ENCODE measurements at places on chromosomes 3 and 15.

DNA sequence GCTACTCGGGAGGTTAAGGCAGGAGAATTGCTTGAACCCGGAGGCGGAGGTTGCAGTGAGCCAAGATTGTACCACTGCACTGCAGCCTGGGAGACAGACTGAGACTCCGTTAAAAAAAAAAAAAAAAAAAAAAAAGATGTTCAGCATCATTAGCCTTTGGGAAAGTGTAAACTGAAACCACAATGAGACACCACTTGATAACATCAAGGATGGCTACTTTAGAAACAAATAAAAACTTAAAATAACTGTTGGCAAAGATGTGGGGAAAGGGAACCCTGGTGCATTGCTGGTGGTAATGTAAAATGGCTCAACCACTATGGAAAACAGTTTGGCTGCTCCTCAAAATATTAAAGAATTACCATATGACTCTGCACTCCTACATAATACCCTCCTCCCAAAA, 1.9 kb downstream of the LEO1 start:
- DNase-seq: no peak

DNA sequence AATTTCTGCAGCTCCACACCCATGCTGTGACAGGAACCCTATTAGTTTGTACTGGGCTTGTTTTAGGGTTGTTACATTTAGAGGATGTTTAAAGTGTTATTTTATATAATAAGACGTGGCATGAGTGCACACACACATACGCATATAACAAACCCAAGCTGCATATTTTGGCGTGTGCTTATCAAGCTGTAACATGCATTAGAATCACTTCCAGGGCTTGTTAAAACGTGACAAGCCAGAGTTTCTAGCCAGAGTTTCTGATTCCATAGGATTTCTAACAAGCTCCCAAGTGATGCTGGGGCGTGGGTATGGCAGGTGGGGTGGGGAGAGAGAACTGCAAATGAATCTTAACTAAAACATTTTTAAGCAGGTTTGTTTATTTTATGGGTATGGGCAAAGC, 17.4 kb downstream of the ONECUT1 start:
- DNase-seq: no peak

DNA sequence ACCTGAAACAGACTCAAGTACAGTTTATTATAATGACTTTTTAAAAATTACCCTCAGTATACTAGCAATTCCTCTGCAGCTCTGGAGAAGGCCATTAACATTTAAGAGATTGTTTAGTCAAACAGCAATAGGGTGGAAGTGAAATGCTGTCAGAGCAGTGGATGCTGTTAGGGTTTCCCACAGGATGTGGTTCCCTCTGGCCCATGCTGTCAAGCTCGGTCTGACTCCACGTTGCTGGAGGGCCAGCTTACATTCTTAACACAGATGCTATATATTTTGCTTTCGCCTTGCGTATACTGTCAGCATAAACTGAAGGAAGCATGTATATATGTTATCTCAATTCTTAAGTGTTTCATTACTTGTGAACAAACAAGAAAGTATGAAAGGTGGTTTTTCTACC, 231.1 kb upstream of the COL8A1 start:
- DNase-seq: no peak

- DNase-seq: no peak
Measured at GRCh38 chr3:61889259-61889658, 327.9 kb downstream of the PTPRG start.

- DNase-seq: no peak
Measured at GRCh38 chr3:121793078-121793477, 41.8 kb downstream of the IQCB1 start.

DNA sequence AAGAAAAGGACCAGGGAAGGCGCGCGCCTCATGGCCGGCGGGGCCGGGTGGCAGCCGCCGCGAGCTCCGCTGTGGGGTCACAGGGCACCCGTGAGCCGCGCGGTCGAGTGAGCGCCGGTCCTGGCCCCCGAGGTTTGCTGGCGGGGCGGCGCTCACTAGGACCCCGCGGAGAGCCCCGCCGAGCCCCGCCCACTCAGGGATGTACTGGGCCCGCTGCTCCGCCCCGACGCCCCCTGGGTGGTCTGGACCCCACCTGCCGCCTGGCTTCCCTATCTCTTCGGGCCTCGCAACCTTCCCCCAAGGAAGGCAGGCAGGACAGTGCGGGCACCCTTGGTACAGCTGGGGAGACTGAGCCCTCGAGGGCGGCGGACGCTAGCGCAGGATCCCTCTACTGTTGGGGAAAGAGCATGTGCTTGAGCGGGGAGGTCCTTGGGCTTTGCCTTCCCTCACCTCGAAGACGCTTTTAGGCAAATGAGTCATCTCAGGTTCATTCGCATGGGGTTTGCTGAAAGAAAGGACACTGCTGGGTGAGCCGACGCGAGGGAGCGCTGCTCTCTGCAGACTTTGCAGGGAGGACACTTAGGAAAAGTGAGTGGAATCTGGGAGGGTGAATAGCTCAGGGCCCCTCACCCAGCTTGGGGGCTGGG, at the start of gene CHRNB4:
Gene CHRNB4 (minus strand): TSS at position 109 of the 647 bp plus-strand sequence. CDS start 77 bp downstream, at position 32.
- peak; percentile 62 for DNase-seq

DNA sequence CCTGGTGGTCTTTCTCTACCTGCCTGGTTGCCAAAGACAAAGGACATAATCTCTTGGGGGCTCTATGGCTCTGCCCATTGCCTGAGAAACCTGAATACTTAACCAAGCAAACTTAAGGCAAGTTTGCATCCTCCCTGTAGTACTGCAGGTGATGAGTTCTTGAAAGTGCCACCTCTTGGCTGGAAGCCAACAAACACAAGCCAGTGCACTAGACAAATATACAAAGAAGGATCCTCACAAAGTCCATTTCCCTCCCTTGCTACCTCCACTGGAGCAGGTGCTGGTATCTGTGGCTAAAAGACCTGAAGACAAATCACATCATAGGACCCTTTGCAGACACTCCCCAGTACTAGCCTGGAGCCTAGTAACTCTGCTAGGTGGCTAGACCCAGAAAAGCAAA, 772.3 kb downstream of the SI start:
- no peak for DNase-seq

DNA sequence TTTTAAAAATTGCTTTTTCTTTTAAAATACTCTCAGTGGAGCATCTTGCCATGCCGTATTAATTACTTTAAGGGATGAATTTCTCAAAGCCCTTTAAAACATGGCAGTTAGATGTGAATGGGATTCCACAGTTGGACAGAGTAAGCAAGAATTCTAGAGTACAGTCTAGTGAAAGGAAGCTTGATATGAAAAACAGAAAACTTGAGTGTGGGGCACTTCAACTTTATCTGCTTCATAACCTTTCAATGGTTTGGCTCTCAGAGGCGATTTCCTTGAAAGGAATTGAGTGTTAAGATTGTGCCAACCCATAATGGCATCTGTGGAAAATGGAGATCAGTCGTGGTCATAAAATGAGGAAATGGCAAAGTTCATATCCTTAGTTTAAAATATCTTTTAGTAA, 127.7 kb upstream of the SAMMSON start:
- no peak for DNase-seq

DNA sequence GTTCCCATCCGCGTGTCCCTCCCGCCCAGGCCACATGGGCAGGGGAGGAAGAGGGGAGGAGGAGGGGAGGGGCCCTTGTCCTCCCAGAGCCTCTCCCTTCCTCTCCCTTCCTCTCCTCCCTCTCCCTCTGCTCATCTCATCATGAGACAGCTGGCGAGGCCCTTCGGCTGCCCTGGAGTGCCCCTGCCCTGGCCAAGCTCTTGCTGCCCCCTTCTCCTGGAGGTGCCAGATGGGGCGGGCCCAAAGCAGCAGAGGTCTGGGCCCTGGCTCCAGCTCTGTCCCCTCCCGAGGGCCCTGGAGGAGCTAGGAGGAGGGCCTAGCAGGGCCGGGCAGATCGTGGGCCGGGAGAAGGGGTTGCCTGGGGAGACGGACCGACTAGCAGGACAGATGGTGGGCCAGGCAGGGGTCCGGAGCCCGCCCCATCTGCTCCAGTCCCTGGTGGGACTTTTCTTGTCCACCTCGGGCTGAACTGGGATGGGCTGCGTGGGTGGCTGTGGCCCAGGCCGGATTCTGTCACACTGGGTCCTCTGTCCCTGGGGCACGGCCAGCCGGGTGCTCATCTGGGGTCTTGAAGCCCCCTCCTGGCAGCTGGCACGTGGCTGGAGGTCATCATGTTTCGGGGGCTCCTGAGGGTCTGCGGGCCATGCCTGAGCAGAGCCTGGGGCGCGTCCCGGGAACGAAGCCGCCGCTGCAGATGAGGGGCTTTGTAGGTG, 183.4 kb downstream of the GOLGA6L6 start:
- DNase-seq: no peak

- DNase-seq: no peak
Measured at GRCh38 chr15:96849271-96849900, 518.9 kb downstream of the NR2F2 start.

- no peak for DNase-seq
Measured at GRCh38 chr15:85414037-85414436, 33.6 kb downstream of the AKAP13 start.

DNA sequence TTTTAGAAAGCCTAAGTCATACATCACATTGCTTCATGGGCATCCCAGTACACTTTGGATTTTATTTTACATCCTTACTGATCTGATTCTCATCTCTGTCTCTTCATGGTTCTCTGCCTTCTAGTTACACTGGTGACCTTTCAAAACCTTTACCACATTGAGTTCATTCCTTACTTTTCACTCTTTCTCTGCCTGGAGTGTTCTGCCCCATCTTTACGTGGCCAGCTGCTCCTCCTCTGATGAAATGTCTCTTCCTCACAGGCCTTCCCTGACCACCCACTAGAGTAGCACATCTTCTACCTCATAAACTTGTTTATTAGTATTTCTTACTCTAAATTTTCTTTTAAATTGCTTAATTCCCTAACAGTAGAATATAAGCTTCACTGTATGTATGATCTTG, 17.7 kb downstream of the CTNNB1 start:
- DNase-seq: no peak

- DNase-seq: peak; percentile 75
Measured at GRCh38 chr15:39919748-39920509, at the start of gene GPR176. Gene GPR176 (minus strand): TSS chr15:39920266. CDS start chr15:39920026, 240 bp downstream.

DNA sequence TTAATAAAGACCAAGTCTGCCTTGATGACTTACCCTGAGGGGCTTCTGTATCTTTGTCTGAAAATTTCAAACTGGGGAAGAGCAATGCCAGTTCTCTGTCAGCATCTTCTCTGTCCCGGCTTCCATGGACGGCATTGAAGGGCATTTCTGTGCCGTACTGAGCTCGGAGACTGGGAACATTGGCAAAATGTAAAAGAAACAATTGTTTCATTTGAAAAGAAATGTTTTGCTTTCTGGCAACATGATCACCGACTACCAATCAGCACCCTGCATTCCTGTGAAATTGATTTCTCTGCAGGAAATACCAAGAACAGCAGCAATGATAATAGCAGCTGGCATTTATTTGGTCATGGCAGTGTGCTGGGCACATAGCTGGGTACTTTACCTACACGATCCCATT, 26.2 kb downstream of the NME9 start:
- no peak for DNase-seq

GRCh38 chr3:194688946-194689345, 3.3 kb downstream of the FAM43A start:
- no peak for DNase-seq

- DNase-seq: peak; percentile 48
Measured at GRCh38 chr15:42726114-42726513, 10.8 kb downstream of the CDAN1 start.

GRCh38 chr3:182728238-182728637, 65.1 kb upstream of the ATP11B start:
- no peak for DNase-seq

DNA sequence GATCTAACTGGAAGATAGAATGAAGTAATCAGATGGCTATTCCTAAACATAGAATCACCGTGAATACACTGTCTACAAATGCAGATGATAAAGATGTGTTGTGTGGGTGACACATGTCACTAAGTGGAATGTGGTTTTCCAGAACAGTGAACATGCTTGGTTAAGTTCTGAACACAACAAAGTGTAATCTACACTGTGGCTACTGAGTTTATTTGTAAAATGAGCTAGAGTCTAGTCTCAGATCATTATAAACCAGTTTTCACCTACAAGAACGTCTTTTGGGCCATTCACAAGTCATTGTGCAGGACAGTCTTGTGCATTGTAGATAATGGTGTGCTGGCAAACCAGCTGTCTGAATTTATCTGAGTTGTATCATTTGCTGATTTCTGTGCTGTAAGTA, 35.3 kb downstream of the OXNAD1 start:
- DNase-seq: no peak

- peak; percentile 73 for DNase-seq
Measured at GRCh38 chr3:168249550-168250414, 154.1 kb upstream of the GOLIM4 start.

- peak; percentile 73 for DNase-seq
Measured at GRCh38 chr3:180870008-180870699, 42.3 kb upstream of the FXR1 start.

- no peak for DNase-seq
Measured at GRCh38 chr3:71393093-71393492, 190.4 kb downstream of the FOXP1 start.

DNA sequence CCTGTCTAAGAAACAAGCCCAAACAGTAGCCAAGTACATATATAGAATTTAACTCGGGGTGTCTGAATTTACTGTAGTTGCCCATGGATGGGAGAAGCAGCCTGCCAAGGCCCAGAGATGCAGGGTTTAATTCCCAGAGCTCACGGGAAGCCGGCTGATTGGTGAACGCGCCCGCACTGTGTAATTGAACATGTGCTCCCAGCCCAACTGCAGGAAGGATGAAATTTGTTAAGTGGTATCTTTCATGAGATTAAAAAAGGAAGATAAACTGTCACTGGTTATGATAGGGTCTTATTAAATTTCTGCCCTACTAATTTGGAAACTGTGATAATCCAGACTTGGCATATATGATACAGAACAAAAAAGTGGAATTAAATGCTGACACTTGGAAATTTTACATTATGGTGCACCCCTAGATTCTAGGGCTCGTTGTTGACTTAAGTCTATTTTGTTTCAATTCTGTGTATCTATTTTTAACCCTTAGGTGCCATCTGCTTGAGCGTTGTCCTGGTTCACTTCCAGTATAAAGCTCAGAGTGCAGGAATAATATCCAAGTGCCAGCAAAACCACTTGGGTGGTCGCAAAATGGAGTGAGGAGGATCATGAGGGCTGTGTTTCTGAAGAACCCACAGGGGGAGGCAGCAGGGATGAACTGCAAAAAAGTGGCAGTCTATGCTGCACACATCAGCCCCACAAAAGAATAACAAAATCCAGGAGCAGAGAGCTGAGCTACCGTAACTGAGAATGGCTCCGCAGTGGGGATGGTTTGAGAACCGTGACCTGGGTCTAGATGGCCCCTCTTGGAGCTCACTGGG, 13.8 kb upstream of the TMC3 start:
- no peak for DNase-seq

DNA sequence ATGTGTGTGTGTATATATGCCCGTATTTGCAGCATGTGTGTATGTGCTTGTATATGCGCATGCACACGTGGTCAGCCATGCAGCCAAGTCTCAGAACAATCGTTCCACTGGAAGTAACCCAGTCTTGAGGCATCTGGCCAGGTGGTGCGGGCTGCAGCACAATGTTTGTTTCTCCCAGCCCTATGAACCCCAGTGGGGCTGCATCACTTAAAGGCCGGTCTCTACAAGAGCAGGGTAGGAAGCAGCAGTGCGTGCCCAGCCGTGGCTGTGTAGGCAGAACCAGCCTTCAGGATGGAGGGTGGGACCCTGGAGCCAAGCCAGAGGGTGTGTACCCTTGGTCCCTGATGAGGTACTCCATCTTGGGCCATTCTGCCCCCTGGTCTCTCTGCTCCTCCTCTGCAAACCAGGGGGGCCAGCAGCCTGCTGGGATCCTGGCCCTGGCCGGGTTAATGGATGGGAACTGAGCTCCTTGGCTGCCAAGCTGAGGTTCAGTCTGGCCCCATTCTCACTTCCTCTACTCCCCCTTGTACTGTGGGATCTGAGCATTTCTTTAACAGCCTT, 11.8 kb downstream of the KLF13 start:
- DNase-seq: no peak

- DNase-seq: no peak
Measured at GRCh38 chr3:4821338-4821737, 157.9 kb upstream of the BHLHE40 start.

- DNase-seq: no peak
Measured at GRCh38 chr3:115325539-115325938, 178.5 kb upstream of the ZBTB20 start.

All from H1 (cell line).